ENCODE measurements at places on chromosomes 7 and 10. TPM values are rescaled to one million over a fixed set of nuclear protein-coding genes. Genes with fewer than 3 reads are reported as not detected.

The NPY4R gene
- total RNA-seq: not detected

The AGAP3 gene
- total RNA-seq: 92.9 TPM

The CDK14 gene
- 77.9 TPM for total RNA-seq

The MGMT gene
- total RNA-seq: 5.7 TPM

The ZNF117 gene
- total RNA-seq: 45.7 TPM

The SPRN gene
- 6.1 TPM for total RNA-seq

- no peak for DNase-seq
Observed at GRCh38 chr7:34652809-34653208, 5.2 kb upstream of the NPSR1 start.

DNA sequence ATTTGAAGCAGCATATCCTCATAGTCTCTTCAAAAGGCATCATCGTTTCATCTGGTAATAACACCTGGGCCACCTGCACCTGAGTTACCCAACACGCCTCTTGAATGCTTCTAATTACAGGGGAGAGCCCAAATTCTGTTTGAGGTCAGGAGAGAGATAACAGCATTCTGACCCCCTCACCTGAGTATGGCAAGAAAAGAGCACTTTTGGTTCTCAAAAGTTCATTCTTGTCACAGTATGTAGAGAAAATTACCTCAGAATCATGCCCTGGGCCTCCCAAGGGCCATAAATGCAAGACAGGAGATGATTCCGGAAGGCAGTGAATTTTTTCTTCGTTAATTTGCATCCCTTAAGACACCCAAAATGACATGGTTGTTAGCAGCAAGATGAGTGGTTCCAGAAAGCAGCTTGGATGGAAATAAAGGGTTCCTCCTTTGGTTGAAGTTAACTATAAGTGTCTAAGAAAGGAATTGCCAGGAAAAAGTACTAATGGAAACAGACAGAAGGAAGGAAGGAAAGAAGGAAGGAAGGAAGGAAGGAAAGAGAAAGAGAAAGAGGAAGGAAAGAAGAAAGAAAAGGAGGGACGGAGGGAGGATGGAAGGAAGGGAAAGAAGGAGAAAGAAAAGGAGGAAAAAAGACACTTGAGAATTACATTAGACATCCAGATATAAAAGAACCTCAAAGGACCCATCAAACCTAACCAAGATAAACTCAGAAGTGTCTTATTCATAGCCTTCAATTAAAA, 228.4 kb upstream of the RHOBTB1 start:
- DNase-seq: no peak

DNA sequence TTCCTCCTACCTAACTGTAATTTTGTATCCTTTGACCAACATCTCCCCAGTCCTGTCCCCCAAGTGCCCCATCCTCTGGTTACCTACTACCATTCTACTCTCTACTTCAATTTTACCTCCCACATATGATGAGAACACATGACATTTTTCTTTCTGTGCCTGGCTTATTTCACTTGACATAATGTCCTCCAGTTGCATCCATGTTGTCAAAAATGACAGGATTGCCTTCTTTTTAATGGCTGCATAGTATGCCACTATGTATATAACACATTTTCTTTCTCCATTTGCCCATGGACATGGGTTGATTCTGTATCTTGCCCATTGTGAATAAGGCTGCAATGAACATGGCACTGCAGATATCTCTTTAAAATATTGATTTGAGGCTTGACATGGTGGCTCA, 33.7 kb downstream of the GLI3 start:
- DNase-seq: no peak

- no peak for DNase-seq
Observed at GRCh38 chr10:2121929-2122328, 384.6 kb upstream of the ADARB2 start.

DNA sequence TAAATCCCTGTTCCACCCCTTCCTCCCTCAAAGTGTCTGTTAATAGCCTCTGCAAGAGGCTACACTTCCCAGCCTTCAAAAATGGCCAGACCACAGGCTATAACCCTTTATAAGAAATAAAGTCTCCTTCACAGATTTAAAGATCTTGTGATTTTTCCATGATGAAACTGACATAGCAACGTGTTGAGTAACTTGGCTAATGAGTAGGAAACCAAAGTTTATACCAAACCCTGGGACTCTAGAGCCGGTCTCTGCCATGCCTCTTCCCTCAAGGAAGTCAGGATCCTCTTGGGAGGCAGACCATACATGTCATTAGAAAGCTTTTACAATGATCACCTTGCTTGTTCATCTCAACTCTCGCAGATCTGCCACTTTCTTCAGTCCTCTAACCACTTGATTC, 44.4 kb downstream of the GRM8 start:
- DNase-seq: no peak

GRCh38 chr7:77330169-77330882, 85.8 kb downstream of the GSAP start:
- DNase-seq: no peak

DNA sequence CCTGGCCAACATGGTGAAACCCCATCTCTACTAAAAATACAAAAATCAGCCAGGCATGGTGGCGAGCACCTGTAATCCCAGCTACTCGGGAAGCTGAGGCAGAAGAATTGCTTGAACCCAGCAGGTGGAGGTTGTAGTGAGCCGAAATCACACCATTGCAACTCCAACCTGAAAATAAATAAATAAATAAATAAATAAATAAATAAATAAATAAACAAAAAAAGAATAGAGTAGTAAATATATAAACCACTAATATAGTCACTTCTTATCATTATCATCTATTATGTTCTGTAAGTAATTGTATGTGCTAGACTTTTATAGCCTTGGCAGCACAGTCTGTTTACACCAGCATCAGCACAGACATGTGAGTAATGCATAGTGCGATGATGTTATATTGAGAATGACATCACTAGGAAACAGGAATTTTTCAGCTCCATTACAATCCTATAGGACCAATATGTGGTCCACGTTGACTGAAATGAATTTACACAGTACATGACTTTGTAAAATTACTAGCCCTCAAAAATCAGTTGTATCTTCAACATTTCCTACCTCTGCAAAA, 385.4 kb upstream of the ANKRD30A start:
- DNase-seq: no peak

GRCh38 chr10:6648894-6649720, 69.0 kb upstream of the PRKCQ start:
- DNase-seq: no peak

DNA sequence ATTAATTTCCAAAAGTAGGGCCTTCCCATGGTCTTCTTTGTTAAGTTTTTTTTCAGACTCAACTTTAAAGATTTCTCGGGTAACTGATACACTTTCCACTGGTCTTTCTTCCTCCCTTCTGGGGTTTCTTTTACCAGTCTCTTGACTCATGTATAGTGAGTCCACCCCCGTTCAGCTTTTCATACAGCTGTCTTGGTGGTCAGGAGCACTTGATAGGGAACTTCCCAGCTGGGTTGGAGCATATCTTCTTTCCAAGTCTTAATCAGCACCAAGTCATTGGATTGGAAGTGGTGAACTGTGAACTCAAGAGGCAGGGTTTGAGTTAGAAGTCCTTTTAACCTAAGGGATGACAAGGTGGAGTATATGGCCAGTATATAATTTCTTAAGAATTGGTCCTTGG, 29.2 kb upstream of the ELOVL3 start:
- DNase-seq: no peak

GRCh38 chr10:6741541-6741941, 161.5 kb upstream of the PRKCQ start:
- DNase-seq: no peak

GRCh38 chr10:14623931-14624330, 150.8 kb downstream of the FAM107B start:
- DNase-seq: no peak

- no peak for DNase-seq
Observed at GRCh38 chr10:17234431-17234945, 6.4 kb downstream of the VIM start.

DNA sequence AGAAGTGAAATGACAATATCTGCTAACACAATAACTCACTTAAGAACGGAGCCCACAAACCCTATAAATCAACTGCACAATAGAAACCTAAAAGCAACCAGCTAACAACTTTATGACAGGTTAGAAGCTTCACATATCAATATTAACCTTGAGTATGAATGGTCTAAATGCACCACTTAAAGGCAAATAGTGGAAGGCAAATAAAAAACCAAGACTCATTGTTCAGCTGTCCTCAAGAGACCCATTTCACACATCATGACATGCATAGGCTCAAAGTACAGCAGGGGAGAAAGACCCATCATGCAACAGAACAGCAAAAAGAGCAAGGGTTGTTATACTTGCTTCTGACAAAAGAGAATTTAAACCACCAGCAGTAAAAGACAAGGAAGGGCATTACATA, 46.8 kb downstream of the CDC14C start:
- no peak for DNase-seq

- no peak for DNase-seq
Observed at GRCh38 chr10:28875549-28876081, 198.3 kb downstream of the BAMBI start.
